NCI-H524 (cell line): ENCODE measurements at places on chromosomes 6 and 20.

DNA sequence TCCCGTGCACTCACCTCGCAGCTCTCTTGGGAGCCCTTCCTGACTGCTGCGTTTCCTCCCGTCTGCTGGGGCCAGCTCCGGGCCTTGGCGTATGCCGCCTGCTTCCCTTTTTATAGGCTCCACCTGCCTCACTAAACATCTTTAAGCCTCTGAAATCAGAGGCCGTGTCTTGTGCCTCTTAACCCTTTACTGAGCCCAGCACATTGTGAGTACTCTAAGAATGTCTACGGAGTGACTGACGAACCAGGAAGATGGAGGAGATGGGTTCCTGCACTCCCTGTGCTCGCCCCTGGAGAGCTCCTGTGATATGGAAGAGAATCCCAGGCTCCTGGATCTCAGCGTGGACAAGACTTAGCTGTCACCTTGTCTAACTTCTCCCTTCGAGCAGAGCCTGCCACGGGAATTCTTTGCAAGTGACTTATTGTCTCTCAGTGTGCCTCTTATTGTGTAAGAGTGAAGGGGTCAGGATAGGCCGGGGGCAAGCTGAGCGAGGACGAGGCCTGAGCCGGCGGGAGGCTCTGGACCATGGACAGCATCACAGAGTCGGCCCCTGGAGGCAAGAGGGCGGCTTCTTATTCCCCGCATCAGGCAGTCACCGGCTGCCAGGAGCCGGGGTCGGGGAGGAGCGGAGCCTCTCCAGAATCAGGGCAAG, 70.9 kb upstream of the CCDC167 start:
- peak; percentile 82 for DNase-seq

DNA sequence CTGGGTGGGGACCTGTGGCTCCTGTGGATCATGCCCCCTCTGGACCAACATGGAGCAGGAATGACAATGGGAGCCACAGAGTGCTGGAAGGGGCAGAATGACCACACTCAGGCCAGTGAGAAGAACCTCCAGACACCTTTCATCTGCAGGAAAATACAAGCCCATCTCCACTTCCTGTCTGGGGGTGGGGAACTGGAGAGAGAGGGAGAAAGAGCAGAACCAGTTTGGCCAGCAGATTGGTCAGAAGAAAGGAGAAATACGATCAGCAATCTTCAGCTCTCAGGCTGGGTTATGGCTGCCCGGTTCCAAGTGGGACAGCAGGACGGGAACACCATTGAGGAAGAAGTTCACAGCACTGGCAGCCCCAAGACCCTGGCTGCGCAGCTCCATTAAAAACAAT, 37.0 kb downstream of the BMP7 start:
- DNase-seq: no peak

GRCh38 chr6:73665686-73666319, 12.0 kb upstream of the SLC17A5 start:
- DNase-seq: no peak

GRCh38 chr6:125217369-125217768, 63.8 kb downstream of the TPD52L1 start:
- no peak for DNase-seq

DNA sequence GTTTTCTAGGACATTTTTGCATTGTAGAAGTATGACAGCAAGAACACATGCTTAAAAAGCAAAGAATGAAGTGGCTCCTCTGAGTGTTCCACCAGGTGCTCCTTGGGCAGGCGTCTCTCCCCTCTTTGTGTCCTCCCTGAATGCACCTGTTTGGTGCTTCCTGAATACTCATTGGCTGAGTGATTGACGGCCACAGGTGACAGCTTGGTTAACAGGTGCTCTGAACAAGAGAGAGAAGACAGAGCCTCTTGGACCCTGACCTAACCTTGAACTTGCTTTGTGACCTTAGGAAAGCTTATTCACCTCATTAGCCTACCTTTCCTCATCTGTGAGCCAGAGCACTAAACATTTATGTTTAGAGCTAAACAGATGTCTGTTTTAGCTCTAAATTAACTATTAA, 93.7 kb downstream of the TULP4 start:
- no peak for DNase-seq

DNA sequence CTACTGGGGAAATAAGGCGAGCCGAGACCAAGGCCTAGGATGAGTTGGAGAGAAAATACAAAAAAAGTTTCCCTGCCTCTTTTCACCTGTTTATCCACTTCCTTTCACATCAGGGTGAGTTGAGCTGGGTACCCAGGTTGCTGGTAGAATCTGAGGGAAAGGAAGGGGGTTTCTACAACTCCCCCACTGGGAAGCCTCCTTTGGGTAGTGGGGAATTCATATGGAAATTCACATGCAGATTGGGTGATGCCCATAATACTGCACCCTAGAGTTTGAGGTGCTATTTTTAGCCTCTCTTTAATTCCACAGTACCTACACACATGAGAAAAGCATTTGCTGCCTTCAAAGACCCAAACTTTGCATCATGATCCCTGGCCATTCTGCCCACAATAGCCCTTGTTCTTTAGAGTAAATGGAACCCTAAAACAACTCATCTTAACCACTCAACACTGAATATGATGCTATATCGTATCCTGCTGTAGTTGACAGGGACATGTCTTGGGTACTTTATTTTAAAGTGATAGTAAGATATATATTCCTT, 2.7 kb downstream of the OSTM1 start:
- no peak for DNase-seq

- DNase-seq: no peak
These were observed 28.4 kb downstream of the ZBTB46 start for GRCh38 chr20:63802469-63803240.

DNA sequence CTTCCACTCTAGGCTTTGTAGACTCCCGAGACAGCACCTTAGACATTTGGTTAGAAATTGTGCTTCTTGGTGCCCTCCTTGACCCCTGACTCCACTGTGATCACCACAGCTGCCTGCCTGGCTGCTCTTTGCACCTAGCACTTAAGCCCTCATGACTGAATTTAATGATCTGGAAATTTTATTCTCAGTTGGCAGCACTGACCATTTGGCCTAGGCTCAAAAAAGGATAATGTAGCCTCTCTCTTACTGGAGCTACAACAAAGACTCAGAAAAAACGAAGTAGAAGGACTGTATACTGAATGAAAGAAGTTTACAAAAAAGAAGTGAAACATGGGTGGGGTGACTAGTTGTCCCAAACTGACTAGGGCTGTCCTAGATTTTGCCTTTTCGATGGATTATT, 11.3 kb upstream of the ABRACL start:
- no peak for DNase-seq

- DNase-seq: no peak
These were observed 3.8 kb downstream of the RSPO4 start for GRCh38 chr20:998231-998830.

DNA sequence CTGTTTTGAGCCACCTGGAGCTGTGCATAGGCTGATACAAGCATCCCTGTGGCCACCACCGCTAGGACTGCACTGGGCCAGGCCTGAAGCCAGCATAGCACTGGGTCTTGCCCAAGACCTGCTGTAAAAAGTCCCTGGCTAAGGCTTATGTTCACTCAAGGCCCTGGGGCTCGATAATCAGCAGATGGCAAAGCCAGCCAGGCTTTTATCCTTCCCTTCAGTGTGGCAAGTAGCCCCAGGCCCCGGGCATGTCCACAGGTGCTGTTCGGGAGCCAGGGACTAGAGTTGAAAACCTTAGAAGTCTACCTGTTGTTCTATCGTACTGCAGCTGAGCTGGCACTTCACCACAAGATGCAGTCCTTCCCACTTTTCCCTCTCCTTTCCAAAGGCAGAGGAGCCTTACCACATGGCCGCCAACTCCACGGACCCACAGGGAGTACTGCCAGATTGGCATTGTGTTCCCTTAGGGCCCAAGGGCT, 226.4 kb upstream of the ZNF217 start:
- no peak for DNase-seq

DNA sequence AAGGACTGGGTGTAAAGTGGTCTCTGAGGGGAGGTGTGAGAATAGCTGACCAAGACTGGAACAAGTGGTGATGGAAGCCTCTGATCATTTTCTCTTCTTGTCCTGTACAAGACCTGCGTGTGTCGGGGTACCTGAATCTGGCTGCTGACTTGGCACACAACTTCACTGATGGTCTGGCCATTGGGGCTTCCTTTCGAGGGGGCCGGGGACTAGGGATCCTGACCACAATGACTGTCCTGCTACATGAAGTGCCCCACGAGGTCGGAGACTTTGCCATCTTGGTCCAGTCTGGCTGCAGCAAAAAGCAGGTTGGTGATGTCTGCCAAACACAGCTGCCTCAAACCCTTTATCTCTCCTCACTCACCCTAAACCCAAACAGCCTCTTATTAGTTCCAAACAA, 1.7 kb upstream of the HSD17B8 start:
- no peak for DNase-seq

- no peak for DNase-seq
These were observed 309 bp upstream of the ABRACL start for GRCh38 chr6:139028215-139028657.

GRCh38 chr6:113330636-113330946, 526.6 kb upstream of the MARCKS start:
- DNase-seq: no peak

DNA sequence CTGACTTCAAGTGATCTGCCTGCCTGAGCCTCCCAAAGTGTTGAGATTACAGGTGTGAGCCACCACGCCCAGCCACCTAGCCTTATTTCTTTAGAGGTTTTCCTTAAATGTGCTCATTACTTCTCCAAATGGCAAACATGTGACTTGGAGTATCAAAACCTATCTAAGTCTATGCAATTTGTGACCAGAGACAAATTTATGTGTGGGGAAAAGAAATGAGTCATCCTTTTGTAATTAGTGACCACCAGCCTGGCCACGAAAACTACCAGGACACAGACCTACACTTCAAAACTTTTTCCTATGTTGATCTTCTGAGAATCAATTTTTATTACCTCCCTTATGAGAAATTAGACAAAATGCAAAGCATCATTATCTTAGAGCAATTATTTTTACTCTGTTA, 64.6 kb upstream of the OGFRL1 start:
- DNase-seq: no peak

DNA sequence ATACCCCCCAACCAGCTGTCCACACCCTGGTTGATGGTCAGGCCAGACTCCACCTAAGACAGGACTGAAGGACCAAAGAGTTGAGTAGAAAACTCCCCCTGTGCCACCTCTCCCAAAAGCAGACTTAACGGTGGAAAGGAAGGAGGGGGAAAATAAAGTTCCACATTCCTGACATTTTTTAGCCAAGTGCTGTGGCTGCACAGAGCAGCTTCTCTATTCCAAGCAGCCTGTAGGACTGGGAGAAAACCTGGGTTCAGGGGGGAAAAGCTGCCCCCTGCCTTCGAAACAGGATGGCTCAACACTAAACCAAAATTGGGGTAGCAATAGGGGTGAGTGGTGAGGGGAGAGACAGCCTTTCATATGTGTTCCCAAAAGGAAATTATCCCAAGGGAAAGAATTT, 3.6 kb downstream of the TRAM2 start:
- no peak for DNase-seq

GRCh38 chr20:57867181-57867803, 157.5 kb upstream of the PMEPA1 start:
- no peak for DNase-seq

DNA sequence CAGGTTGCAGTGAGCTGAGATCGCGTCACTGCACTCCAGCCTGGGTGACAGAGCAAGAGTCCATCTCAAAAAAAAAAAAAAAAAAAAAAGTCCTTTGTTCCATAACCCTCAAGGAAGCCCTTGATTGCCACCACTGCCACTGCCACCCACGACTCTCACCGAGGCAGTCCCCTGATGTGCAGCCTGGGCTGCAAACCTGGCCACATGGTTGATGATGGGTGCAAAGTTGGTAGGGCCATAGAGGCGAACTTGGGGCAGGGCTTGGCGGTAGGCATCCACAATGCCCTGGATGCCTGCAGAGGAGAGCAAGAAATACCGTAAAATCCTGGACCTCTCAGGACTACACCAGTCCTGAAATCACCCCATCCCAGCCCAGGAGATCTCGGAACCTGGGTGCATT, 11.5 kb downstream of the SPAG4 start:
- DNase-seq: no peak

DNA sequence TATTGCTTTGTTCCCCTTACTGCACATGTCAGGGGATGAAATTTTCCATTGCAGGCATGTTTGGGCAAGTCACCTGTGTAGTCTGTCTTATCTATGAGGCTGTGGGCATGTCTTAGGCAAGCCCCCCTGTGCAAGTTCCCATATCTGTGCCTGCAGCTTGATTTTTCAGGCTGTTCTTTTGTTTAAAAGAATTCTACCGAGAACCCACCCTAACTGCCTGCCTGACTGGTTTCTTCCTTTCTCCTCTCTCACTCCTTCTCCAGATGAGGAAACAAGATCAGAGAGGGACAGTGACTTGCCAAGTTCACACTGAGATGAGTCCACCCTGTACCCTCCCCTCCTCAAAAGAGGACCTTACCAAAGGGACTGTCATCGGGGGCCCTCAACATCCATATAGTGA, 11.0 kb downstream of the TREML2 start:
- no peak for DNase-seq

- DNase-seq: no peak
These were observed 153.9 kb upstream of the RAB32 start for GRCh38 chr6:146389740-146390139.

GRCh38 chr6:33049323-33050013, 24.0 kb downstream of the HLA-DPA1 start:
- no peak for DNase-seq

DNA sequence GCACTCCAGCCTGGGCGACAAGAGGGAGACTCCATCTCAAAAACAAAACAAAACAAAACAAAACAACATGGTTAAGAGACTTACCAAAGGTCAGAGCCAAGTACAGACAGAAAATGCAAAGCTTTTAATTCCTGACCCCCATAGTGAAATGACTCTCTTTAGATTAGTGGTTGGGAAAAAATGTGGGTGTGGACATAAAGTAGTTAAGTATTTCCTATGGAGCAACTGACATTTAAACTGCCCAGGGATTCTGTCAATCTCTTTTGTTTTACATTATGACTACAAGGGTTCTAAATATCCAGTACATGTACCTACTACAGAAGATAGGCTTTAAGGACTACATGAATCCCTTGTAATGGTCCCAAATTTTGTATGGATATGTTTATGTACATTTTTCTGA, 75.1 kb downstream of the IRAK1BP1 start:
- no peak for DNase-seq

DNA sequence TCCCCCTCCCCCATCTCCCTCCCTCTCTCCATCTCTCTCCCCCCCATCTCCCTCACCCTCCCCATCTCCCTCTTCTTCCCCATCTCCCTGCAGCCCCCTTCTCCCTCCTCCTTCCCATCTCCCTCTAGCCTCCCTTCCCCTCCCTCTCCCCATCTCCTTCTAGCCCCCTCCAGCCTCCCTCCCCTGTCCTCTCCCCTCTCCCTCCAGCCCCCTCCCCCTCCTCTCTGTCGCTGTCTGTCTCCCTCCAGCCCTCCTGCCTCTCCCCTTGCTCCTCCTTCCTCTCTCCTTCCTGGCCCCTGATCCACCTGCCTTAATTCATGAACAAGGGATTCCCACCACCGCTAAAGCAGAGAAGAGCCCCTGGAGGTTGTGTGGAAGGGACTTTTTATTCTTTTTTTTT, 26.9 kb upstream of the CHMP4B start:
- no peak for DNase-seq

GRCh38 chr6:163321717-163322116, 92.8 kb upstream of the QKI start:
- no peak for DNase-seq
